CD4-positive, alpha-beta T cell (primary cell): ENCODE measurements at places on chromosomes 5 and 9. TPM values are rescaled to one million over a fixed set of nuclear protein-coding genes. Genes with fewer than 3 reads are reported as not detected.

DNAH5 gene
- total RNA-seq, result not detected

CSNK1G3 gene
- 92.3 TPM for total RNA-seq

ARHGEF37 gene
- total RNA-seq, result not detected

CMBL gene
- total RNA-seq, result not detected

RASEF gene
- total RNA-seq, result not detected

CER1 gene
- not detected for total RNA-seq

IFNA13 gene
- not detected for total RNA-seq

PKN3 gene
- 0.95 TPM for total RNA-seq

SPINK6 gene
- not detected for total RNA-seq

PCDHA1 gene
- total RNA-seq, result not detected

HTR4 gene
- not detected for total RNA-seq

TCF7 gene
- total RNA-seq, result 493 TPM

FOXI1 gene
- total RNA-seq, result not detected

SLC9A3 gene
- total RNA-seq, result 2.5 TPM

IQGAP2 gene
- total RNA-seq, result 58.8 TPM

EQTN gene
- total RNA-seq, result not detected
